ENCODE measurements at places on chromosomes 4 and X. TPM values are rescaled to one million over a fixed set of nuclear protein-coding genes. Genes with fewer than 3 reads are reported as not detected.
A peak's percentile ranks its signal among the peaks of the same experiment; 100 is the strongest.

Gene ITGB1BP2
- polyA plus RNA-seq: not detected

Gene HMGN5
- 7.4 TPM for polyA plus RNA-seq

Gene ERCC6L
- 0.38 TPM for polyA plus RNA-seq

GRCh38 chr4:147826288-147826646 is 94.4 kb downstream of the ARHGAP10 start:
- no peak for DNase-seq

- DNase-seq: no peak
Measured at GRCh38 chrX:110941906-110942305, 146.3 kb upstream of the CHRDL1 start.

- DNase-seq: no peak
Measured at GRCh38 chr4:86968547-86968946, 33.7 kb downstream of the AFF1 start.

DNA sequence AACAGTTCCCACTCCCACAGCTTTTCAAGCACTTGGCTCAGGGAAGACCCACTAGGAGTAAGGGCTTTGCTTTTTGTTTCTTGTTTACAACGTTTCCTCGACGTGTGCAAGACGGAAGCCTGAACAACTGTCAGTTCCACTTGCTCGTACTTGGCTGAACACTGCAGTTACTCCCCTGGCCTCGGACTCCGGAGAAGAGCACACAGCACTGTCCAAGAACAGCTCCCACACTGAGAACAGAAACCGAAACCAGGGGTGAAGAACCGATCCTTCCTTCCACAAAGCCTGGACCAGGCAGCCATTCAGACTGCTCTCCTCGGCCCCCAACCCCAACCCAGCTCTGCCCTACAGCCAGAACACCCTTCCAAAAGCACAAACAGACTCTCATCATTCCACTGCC is 25.5 kb downstream of the IRF2 start:
- no peak for DNase-seq

DNA sequence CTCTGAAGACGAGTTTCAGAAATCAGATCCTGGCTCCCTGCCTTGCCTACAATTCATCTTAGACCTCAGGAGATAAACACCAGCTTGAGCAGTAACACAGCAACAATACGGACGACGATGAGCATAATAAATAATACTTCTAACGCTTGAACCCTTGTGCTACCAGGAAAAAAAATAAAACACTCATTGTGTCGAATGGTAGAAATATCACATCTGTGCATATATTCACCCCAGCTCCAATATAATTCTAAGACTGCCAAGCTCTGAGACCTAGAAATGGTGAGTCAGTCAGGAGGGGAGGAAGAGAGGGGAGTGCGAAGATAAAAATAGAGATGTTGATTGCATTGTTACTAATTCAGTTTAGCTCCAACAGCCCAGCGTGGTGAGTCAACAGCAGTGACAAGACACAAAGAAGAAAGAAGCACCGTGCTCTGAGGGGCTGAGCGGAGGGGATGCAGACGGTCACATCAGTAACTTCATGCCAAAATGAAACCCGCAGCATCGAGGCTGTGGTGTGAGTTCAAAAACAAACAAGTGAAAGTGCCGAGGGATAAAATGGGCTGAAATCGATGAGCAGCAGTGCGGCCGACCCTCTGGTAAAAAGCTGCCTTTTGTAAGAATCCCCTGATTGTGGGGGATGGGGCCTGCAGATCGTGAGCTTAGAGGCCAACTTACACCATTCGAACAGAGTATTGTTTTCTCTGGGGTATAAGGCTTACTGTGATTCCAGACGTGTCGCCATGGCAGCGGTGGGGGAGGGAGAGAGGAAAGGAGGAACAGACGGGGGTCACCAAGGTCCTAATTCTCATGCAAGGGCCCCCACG is 150.4 kb downstream of the MGST2 start:
- peak; percentile 2 for DNase-seq

GRCh38 chr4:15370296-15370695 is 57.5 kb upstream of the C1QTNF7 start:
- no peak for DNase-seq

- DNase-seq: no peak
Measured at GRCh38 chr4:7705062-7705461, 234.6 kb downstream of the AFAP1 start.

- DNase-seq: no peak
Measured at GRCh38 chrX:136198010-136198409, 50.7 kb downstream of the FHL1 start.

Data from naive thymus-derived CD8-positive, alpha-beta T cell (primary cell).